AG08396 (cell line): ENCODE measurements at places on chromosomes 3 and 15.

DNA sequence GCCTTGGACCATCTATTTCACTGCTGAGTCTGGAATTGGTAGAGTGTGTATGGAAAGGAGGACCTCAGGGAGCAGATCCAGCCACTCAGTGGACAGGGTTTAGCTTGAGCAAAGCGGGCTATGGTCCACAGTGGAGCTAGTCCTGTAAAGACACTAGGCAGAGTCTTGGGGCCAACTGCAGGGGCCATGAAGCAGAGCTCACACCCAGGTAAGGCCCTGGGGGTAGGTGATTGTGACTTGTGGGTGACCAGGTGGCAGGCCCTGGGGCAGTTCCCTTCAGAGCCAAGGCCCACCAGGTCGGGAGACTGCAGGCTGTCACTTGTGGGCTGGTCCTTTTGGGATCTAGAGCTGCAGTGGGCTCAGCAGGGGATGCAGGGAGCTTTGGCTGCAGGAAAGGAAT, 80.8 kb upstream of the EPHB3 start:
- no peak for DNase-seq

- DNase-seq = no peak
These were observed 5.9 kb downstream of the ZBTB20 start for GRCh38 chr3:115141033-115141757.

DNA sequence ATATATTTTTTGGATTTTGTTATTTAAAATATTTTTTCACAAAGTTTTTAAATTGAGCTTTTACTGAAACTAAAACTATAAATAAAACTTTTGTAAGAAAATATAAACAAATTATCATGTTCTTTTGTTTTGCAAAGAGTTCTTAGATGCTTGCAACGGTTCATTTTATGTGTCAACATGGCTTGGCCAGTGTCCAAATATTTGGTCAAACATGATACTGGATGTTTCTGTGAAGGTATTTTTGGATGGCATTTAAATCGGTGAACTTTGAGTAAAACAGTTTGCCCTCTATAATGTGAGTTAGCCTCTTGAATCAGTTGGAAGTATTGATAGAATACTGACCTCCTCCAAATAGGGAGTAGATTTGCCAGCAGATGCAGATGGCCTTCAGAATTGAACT, 612.6 kb upstream of the NECTIN3 start:
- DNase-seq = no peak

DNA sequence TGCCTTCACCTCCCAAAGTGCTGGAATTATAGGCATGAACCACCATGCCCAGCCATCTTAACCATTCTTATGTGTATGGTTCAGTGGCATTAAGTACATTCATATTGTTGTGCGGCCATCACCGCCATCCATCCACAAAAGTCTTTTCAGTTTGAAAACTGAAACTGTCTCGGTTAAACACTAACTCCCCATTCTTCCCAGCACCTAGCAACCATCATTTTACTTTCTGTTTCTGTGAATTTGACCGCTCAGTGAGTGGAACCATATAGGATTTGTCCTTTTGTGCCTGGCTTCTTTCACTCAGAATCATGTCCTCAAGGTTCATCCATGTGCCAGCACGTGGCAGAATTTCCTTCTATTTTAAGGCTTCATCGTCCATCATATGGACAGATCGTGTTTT, 5.8 kb downstream of the MCM2 start:
- DNase-seq = no peak

GRCh38 chr3:190877925-190878324, 15.4 kb upstream of the GMNC start:
- DNase-seq = no peak

GRCh38 chr3:77682162-77682561, 642.3 kb downstream of the ROBO2 start:
- no peak for DNase-seq

DNA sequence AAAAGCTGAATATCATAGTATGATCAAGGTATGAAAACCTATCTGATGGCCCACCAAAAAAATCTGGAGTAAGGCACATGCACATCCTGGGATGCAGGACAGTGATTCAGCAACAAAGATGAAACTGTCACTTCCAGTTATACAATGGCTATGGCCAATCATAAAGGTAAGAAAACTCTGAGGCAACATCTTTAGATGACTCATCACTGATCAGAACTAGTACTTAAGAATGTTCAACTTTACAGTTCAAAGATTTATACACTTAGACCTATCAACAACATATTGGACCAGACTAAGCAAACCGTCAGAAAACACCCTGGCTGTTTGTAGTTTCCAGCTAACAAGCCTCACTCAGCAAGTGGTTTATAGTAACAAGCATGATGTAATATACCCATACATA, 21.3 kb upstream of the PLCH1 start:
- no peak for DNase-seq

GRCh38 chr15:98202256-98202655, 241.8 kb downstream of the ARRDC4 start:
- no peak for DNase-seq

DNA sequence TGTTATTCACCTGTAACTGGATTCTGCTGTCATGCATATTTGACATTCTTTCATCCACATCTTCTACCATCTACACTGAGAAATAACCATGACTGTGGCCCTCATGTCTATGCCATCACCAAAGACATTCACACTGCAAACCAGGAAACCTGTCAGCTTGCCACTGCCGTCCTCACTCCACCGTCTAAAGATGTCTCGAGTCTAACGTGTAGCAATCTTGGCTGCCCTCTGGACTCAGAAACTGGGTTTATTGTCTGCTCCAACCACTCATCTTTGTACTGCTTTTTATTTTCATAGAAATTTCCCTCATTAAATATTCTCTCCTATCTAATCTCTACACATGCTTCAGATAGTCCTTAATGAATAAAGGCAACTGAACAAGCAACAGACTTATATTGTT, 57.1 kb downstream of the CRYGS start:
- DNase-seq = no peak

GRCh38 chr3:96677156-96677555, 137.2 kb upstream of the EPHA6 start:
- no peak for DNase-seq

DNA sequence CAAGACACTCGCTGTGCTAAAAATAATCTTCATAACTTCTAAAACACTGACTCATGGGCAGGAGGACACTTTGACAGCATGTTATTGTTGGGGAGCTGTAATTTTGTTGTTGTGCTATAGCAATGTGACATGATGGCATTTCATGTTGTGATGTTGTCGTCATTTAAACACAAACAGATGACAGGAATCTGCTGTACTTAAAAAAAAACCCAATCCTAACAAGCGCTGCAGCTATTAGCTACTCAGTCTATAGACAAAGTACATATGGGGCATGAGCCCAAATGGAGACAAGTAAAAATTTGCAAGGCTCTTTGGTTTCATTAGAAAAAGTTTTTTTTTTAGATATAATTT, 828 bp upstream of the ATOSA start:
- DNase-seq = peak; percentile 20

DNA sequence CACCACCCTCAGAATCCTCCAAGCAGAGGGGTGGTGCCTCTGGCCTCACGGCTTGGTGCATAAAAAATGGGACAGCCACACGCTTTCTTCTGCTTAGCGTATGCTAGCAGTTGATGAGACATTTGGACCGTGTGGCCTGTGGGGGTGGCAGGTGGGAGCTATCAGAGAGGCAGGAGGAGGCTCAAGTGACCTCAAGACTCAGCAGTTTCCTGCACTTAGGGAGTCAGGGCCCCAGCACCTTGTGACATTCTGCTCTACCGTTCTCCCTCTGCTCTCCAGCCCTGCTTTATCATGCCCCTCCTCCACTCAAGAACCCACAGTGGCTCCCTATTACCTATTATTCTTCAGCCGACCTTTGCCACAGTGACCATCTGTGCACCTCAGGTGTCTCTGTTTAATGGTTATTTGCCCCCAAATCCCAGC, 41.0 kb upstream of the CGNL1 start:
- no peak for DNase-seq

DNA sequence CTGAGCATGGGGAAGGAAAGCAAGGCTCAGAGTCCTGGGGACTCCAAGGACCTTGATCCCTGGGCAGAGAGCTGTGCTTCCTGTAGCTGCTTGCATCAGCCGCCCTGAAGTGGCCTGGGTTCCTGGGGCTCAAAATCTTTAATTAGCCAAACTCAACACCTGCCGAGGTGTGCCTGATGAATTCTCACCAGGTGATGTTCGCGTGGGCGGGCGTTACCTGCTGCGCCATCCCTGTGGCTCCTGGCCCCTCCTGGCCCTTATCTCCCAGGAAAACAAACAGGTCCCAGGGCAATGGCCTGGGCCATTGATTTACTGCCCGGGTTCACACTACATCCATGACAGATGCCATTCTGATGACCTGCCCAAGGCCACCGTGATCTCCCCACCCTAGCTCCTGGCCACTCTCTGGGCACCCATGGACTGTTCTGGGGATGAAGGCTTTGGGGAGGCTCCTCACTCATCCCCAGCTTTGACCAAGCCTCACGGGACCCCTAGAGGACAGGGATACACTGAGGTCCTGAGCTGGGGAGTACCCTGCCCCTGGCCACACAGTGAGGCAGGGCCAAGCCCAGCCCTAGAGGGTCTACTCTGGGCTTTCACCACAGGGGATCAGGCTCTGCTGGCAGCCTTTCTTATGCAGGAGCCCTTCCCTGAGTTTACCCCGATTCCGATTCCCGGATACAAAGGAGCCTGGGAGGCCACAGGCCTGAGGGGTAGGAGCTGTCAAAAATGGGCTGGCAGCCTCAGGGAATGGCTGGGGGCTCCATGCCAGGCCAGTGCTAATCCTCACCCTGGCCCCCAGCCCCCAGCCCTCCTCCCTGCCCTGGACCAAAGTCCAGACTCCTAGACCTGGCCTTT, 5.7 kb downstream of the SLC38A3 start:
- no peak for DNase-seq

GRCh38 chr3:20055020-20055775, 15.0 kb downstream of the KAT2B start:
- no peak for DNase-seq

GRCh38 chr3:42032693-42033349, 58.3 kb upstream of the TRAK1 start:
- DNase-seq = peak; percentile 39

GRCh38 chr15:75367006-75367405, 1.4 kb downstream of the MAN2C1 start:
- DNase-seq = no peak

- DNase-seq = peak; percentile 62
These were observed 76.5 kb downstream of the MYO1E start for GRCh38 chr15:59296181-59296617.

- no peak for DNase-seq
These were observed 131.6 kb upstream of the HACD2 start for GRCh38 chr3:123716411-123716810.

DNA sequence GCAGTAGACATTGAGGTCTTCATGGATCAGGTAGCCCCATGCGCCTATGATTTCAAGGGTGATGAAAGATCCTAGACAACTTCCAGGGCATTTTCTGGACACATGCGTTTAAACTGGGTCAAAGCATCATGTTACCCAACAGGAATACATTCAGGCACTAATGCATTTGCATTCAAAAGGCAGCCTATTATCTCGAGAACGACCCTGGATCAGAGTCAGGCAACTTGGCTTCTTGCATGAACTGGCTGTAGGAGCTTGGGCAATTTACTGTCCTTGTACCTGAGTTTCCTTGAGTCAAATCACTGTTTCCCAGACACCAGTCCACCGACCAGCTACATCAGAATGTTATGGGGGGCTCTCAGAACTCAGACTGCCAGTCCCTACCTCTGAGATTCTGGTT, 51.5 kb upstream of the CHST2 start:
- DNase-seq = no peak

DNA sequence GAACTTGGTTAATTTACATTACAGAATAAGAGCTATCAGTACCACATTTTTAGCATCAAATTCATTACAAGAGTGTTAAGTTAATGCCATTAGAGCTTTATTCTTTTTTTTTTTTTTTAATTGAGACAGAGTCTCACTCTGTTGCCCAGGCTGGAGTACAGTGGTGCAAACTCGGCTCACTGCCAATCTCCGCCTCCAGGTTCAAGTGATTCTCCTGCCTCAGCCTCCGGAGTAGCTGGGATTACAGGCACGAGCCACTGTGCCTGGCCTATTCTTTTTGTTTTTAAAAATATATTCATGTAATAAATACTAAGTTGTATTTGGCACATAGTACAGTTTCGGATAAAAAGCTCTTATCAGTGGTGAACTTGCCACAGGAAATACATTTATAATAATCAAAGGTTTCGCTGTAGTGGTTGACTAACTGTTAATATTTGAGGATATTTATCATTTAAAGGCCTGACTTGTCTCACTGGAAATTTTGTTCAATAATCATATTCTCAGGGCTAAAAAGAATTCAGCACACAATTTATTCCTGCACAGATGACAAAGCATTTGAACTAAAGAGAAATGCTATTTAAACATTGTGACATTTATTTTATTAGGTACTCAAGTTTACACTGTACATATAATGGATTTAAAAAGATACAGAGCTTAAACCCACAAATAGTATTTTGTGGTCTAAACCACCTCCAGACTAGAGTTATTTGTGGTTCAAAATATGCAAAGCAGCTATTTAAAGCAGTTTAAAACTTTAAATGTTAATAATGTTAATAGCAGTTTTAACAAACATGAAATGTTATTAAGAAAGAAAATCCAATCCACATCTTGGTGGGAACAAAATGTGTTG, 6.1 kb upstream of the LEKR1 start:
- DNase-seq = no peak

- DNase-seq = no peak
These were observed 58.5 kb downstream of the DUT start for GRCh38 chr15:48389691-48390143.

GRCh38 chr3:155047672-155048071, 32.4 kb upstream of the MME start:
- DNase-seq = no peak

- DNase-seq = no peak
These were observed 52.9 kb downstream of the CLSTN2 start for GRCh38 chr3:139987908-139988307.

- DNase-seq = no peak
These were observed 777 bp upstream of the EIF4A2 start for GRCh38 chr3:186782542-186783057.

DNA sequence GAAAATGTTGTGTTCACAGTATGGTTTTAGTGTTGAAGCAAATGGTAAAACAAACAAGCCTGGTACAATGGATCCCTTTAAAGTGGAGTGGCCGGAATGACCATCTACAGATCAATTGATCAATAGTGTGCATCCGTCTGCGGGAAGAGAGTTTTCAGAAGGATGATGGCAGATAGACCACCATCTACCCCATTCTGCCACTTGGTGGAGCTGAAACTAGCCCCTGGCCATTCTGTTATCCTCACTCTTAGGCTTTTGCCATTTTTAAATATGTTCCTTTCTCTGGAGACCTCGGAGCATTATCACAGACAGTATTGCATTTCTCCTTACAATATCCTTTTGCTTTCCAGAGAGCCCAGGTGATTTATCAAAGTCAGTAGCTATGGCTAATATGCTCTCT, 258.9 kb upstream of the CFAP20DC start:
- DNase-seq = no peak

GRCh38 chr3:62732183-62732904, 142.9 kb downstream of the CADPS start:
- no peak for DNase-seq

GRCh38 chr15:63341898-63342297, 39.7 kb downstream of the CA12 start:
- no peak for DNase-seq

GRCh38 chr3:69868841-69869420, 129.7 kb downstream of the MITF start:
- no peak for DNase-seq
